ENCODE measurements at places on chromosomes 1 and 21. TPM values are rescaled to one million over a fixed set of nuclear protein-coding genes. Genes with fewer than 3 reads are reported as not detected.

The MIB2 gene
- 17.7 TPM for total RNA-seq

The NBPF3 gene
- 5.9 TPM for total RNA-seq

The LCE3E gene
- total RNA-seq: 0.12 TPM

The TCEA3 gene
- total RNA-seq: 0.70 TPM

The LCE5A gene
- not detected for total RNA-seq

The CDCA8 gene
- 47.7 TPM for total RNA-seq

The JAM2 gene
- total RNA-seq: not detected

The LRRC38 gene
- 0.11 TPM for total RNA-seq

The RHD gene
- not detected for total RNA-seq

The GNAT2 gene
- total RNA-seq: not detected

The ANGPTL3 gene
- not detected for total RNA-seq

The F13B gene
- 0.08 TPM for total RNA-seq

The VTCN1 gene
- 0.08 TPM for total RNA-seq

The EDARADD gene
- 3.8 TPM for total RNA-seq

The CDA gene
- total RNA-seq: 43.7 TPM

The GNG4 gene
- 15.4 TPM for total RNA-seq

The AMY2A gene
- total RNA-seq: not detected

The NECTIN4 gene
- 1.9 TPM for total RNA-seq

Measured in A549 treated with AZD2906 at 1 μM for 4 hours (cell line).